GM23248 (cell line): ENCODE measurements at places on chromosomes 5 and 9. TPM values are rescaled to one million over a fixed set of nuclear protein-coding genes. Genes with fewer than 3 reads are reported as not detected.

Gene MARVELD2
- polyA plus RNA-seq: 1.7 and 2.1 TPM in 2 replicates

Gene IFNA21
- polyA plus RNA-seq: not detected in 2 replicates

Gene UTP15
- 13.0 and 13.9 TPM in 2 replicates for polyA plus RNA-seq

Gene ADAMTS19
- polyA plus RNA-seq: not detected in 2 replicates
